Activated CD8-positive, alpha-beta memory T cell treated with anti-CD3 and anti-CD28 coated beads for 24 hours (primary cell): ENCODE measurements at places on chromosomes 7 and 10.

- DNase-seq: no peak
Measured at GRCh38 chr7:82373926-82374635, 69.5 kb downstream of the CACNA2D1 start.

DNA sequence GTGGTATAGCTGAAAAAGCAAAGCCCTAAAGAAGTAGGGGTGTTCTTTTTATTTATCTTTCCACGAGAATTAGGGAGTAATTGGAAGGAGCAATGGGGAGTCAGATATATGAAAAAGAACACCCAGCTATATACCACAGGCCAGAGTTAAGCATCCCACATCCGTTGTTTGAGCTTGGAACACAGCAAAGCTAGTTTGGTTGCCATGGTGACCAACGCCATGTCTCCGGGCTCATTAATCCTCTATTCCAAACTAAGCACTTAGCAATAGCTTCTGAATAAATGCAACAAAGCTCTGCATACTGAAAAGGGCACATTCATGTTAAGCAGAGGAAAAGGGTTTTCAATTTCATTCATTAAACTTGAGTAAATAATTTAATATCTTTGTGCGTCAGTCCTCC is 23.5 kb downstream of the ASB4 start:
- DNase-seq: no peak

DNA sequence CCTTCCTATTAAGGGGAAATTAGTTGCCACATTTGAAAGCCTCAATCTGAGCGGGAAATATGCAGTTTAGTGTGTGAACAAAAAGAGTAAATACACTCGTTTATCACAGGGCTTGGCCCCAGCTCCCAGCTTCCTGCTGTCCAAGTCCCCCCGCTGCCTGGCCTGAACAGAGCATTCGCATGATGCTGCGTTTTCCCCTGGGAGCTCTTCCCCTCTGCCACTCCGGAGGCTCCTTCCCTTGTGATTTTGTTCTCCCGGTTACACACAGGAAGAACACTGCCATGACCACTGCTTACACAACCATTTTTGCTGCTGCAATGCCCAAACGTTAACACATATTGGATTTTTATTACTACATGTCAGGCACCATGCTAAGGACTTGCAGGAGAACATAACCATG is 120.7 kb upstream of the ADARB2 start:
- no peak for DNase-seq

- DNase-seq: no peak
Measured at GRCh38 chr10:113547426-113547825, 5.4 kb upstream of the HABP2 start.

DNA sequence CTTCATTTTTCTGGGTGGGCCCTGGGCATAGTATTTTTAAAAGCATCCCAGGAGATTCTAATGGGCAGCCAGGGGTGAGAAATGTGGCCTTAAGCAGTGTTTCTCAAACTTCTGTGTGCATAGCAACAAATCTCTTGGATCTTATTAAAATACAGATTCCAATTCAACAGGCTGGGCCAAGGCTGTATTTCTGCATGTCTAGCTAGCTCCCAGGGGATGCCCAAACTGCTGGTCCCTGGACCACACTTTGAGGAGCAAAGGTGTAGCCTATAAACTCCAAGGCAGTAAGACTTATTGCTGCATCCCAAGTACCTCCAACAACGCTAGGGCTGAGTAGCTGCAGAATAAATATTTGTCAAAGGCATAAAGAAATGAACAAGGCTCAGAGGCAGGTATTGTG is 292.9 kb upstream of the ZMIZ1 start:
- DNase-seq: no peak

GRCh38 chr7:23712368-23713284 is 2.6 kb downstream of the STK31 start:
- DNase-seq: no peak

DNA sequence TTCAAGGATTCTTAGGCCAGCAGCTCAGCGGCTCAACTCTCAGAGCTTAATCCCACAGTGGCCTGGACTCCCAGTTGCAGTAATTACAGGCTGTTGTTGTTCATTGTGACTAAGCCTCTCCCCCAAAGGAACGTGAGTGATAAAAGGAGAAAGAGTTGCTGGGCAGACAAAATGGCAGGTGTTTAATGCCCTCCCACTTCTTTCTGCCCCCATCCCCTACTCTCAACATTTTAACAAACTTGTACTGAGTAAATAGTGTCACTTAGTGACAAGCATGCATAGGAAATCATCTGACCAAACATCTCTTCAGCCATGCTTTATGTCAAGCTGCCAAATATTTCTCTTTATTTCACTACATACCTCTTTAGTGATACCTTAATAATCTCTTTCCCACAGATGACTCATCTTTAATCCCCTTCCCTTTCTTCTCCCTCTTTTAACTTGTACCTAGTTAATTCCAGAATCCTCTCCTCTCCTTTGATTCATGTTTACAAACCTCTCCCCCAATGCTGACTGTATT is 12.4 kb upstream of the MTERF1 start:
- no peak for DNase-seq

GRCh38 chr10:30988831-30989435 is 42.7 kb downstream of the ZNF438 start:
- DNase-seq: no peak
